ENCODE measurements at places on chromosomes 12 and 14.
A peak's percentile ranks its signal among the peaks of the same experiment; 100 is the strongest.

GRCh38 chr12:56391721-56392120, 29.1 kb upstream of the APOF start:
- no peak for DNase-seq

GRCh38 chr14:52032204-52032801, 36.6 kb downstream of the NID2 start:
- DNase-seq: no peak

- DNase-seq: no peak
Observed at GRCh38 chr12:111430433-111431353, 25.0 kb downstream of the SH2B3 start.

DNA sequence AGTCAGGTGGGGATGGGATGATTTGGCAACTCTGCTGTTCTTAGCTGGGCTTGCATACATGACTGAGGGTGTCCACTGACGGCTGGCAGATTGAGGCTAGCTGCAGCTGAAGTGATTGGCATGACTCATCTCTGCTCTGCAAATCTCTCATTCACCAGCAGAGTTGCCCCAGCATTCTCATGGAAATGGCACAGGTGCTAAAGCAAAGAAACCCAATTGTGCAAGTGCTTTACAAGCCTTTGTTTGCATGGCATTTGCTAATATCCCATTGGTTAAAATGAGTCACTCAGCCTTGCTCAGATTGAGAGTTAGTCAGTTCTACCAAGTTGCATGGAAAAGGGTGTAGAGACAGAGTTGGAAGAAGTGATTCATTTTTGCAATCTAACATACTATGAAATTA, 389.7 kb upstream of the FAR2 start:
- no peak for DNase-seq

GRCh38 chr12:7610006-7610405, 55.7 kb downstream of the APOBEC1 start:
- no peak for DNase-seq

GRCh38 chr12:75702477-75703093, 191.2 kb upstream of the KRR1 start:
- no peak for DNase-seq

GRCh38 chr14:36363704-36364103, 43.3 kb upstream of the MBIP start:
- no peak for DNase-seq

GRCh38 chr14:23005451-23006187, 4.3 kb downstream of the C14orf93 start:
- no peak for DNase-seq

GRCh38 chr14:87691042-87691881, 301.7 kb downstream of the GALC start:
- DNase-seq: no peak

- DNase-seq: no peak
Observed at GRCh38 chr14:23727566-23728335, 91.6 kb downstream of the DHRS2 start.

DNA sequence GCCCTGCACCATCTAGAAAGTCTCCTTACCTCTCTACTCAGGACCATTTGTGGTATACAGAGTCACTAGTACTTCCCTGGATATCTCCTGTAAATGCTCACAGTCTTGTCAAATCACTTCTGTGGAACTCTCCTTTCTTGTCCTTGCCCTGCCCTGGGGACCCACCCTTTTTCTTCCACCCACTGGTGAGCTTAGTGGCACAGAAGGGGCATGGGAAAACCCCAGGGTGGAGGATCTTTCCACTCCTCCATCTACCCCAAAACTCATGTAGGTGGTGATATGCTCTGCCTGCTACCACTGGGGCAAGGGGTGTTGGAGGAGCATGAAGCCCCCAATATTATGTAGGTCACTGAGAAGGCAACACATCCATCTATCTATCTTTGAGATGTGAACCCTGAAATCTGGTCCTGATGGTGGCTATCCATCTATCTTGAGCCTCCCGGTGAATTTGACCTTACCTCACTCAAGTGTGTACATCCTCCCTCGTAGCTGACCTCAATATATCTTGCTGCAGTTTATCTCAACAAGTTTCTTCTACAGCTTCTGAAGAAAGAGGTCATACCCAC, 943 bp downstream of the TESPA1 start:
- DNase-seq: no peak

DNA sequence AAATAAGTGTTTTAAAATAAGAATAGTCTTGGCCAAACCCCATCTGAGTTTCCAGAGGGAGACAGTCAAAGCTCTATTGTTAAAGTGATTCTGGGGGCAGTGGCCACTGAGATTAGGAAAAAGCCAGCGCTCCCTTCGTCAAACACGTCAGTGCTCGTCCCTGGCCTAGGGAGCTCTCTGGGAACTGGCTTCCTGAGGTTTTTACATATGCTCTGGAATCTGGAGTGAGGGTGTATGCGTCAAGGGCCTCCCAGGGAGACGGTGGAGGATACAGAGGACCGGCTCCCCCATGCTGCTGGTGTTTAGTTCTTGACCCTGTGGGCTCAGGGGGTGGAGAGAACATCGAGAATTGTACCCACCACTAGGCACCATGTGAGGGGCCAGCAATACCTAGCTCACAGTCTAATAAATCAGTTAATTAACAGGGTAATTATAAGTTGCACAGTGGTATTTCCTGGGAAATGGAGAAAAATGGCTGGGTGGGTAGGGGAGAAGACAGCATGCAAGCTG, 87.0 kb downstream of the SLC25A47 start:
- DNase-seq: no peak

- DNase-seq: no peak
Observed at GRCh38 chr12:27345376-27345775, 12.7 kb downstream of the BMAL2 start.

- peak; percentile 93 for DNase-seq
Observed at GRCh38 chr12:49869816-49870500, 27.1 kb upstream of the BCDIN3D start.

DNA sequence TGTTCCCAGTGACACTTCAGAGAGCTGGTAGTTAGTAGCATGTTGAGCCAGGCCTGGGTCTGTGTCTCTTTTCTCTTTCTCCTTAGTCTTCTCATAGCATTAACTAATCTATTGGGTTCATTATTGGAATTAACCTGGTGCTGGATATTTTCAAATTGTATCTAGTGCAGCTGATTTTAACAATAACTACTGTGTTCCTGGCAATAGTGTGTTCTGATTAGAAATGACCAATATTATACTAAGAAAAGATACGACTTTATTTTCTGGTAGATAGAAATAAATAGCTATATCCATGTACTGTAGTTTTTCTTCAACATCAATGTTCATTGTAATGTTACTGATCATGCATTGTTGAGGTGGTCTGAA, 3.0 kb downstream of the FOS start:
- DNase-seq: no peak

Measured in vagina (tissue), 2 donors.